ENCODE measurements at places on chromosomes 7 and 10.

- DNase-seq, result no peak
These were observed 361.1 kb downstream of the GLRX3 start for GRCh38 chr10:130497056-130498010.

GRCh38 chr10:132362151-132362611 is 30.2 kb downstream of the LRRC27 start:
- DNase-seq, result no peak

DNA sequence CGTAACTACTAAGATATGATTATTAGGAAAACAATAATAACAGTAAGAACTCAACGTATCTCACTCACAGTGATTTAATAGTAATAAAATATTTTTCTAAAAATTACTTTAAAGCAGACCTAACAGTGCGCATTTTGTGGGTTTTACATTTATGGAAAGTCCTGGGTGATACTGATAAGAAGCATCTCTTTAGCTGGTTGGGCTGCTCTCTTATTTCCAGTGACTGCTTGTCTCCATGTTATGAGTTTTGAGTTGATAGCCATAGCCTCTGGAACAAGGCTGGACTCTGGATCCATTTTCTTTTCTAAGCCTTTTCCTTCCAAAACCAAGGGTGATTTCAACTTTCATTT is 29.5 kb upstream of the INHBA start:
- DNase-seq, result no peak

DNA sequence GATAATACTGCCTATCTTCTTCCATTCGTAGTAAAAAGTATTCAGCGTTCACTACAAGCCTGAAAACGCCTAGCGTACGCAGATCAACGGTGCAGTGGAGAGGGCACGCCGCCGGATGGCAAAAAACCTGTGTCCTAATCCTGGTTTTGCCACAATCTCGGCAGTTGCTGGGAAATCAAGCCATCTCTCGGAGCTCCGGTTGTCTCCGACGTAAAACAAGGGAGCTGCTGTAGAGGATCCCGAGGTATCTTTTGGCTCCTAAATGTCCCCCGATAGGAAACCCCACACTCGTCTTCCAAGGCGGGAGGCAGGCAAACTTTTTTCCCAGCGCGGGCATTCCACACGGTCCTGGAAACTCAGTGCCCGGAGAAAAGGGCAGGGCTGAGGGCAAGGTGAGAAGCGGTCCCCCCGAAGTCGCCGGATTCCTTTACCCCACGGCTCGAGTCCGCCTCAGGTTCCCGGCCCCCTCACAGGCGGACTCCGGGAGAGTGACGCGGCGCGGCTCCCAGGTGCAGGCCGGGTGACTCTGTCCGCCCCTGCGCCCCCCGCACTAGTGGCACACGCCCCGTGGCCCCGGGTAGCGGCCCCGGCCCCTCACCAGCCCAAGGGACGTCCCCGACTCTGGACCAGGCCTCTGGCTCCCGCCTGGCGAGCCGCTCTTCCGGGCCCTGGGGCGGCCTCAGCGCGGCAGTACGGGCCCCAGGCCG is 649 bp downstream of the IDE start:
- DNase-seq, result peak; percentile 64

- no peak for DNase-seq
These were observed 329.5 kb downstream of the SEMA3D start for GRCh38 chr7:84857336-84857735.

GRCh38 chr7:149669121-149669818 is 104.1 kb downstream of the ZNF467 start:
- no peak for DNase-seq

DNA sequence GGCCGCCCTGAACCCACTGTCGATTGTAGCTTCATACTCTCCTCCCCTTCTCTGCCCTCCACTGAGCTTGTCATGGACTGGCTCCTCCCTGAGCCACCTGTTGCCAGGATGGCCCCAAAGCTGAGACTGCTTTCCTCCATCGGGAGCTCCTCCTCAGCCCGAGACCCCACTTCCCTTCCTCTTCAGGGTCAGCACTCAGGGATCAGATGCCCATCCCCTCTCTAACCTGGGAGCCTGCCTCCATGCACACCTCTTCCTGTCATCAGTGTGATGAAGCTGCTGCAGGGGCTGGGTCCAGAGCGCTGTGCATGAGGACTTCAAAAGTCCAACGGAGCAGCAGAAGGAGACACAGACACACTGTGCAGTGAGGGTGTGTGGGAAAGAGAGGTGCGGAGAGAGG is 201.1 kb downstream of the WDR37 start:
- DNase-seq, result no peak

DNA sequence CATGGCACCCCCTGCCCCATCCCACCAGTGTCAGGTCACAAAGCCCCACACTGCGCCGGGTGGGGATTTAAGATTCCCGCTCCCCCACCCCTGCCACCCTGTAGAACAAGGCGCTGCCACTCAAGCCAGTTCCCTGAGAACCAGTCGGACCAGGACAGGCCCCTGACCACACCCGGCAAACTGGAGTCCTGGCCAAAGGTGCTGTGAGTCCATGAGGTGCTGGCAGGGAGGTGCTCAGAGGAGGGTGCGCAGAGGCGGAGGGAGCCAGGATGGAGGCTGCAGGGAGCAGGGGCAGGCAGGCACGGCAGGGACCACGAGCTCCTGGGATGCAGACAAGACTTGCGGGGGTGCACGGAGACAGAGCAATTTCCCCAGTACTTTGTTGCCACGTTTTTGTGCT is 19.7 kb upstream of the GDI2 start:
- DNase-seq, result no peak

- DNase-seq, result no peak
These were observed 87.9 kb upstream of the KLF14 start for GRCh38 chr7:130821864-130822263.

DNA sequence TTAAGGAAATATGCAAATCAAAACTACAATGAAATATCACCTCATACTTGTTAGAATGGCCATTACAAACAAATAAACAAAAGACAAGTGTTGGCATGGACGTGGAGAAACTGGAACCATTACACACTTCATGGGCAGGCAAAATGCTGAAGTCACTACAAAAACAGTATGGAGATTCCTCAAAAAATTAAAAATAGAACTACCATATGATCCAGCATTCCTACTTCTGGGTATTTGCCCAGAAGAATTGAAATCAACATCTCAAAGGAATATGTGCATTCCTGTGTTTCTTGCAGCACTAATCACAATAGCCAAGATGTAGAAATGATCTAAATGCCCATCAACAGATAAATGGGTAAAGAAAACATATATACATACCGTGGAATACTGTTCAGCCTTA is 83.6 kb downstream of the NRCAM start:
- no peak for DNase-seq

DNA sequence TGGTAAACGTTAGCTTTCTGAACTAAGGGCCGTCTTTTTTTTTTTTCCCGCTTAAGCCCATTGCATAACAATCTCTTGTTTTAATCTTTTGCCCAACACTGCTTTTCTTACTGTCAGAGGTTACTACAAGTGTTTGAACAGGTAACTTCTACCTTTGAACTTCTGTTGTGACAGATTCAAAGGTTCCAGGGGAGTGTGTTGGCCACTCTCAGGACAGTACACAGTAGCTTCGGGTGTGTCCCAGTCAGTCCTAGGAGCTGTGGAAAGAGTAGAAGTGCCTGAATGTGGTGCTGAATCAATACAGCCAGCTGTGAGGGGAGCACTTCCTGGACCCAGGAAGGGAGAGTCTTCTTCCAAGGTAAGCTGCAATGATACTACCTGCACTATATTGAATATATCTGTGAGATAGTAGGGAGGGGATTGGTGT is at the start of gene ACSL5:
TSS of gene ACSL5 (plus strand) at position 205 of the 427 bp plus-strand sequence. CDS start 20,831 bp downstream, outside the sequence.
- no peak for DNase-seq

- no peak for DNase-seq
These were observed 634.2 kb upstream of the AUTS2 start for GRCh38 chr7:68964060-68964459.

GRCh38 chr7:22469371-22470143 is 30.4 kb downstream of the STEAP1B start:
- DNase-seq, result no peak

DNA sequence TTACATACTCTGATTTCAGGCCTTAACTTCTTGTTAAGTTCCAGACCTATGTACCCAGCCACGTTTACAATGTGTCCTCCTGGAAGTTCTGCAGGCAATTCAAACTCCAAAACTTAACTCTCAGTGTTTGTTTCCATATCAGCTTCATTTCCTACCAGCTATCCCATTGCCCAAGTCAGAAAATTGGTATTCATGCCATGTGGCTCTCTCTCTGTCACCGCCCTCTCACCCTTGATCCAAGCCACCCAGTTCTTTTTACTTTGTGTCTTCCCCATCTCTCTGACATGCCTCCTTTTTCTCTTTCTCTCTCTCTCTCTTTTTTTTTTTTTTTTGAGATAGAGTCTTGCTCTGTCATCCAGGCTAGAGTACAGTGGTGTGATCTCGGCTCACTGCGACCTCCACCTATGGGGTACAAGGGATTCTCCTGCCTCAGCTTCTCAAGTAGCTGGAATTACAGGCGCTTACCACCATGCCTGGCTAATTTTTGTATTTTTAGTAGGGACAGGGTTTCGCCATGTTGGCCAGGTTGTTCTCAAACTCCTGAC is 33.9 kb downstream of the ARL4A start:
- no peak for DNase-seq

GRCh38 chr7:78770422-78771410 is 682.8 kb downstream of the MAGI2 start:
- DNase-seq, result peak; percentile 47

DNA sequence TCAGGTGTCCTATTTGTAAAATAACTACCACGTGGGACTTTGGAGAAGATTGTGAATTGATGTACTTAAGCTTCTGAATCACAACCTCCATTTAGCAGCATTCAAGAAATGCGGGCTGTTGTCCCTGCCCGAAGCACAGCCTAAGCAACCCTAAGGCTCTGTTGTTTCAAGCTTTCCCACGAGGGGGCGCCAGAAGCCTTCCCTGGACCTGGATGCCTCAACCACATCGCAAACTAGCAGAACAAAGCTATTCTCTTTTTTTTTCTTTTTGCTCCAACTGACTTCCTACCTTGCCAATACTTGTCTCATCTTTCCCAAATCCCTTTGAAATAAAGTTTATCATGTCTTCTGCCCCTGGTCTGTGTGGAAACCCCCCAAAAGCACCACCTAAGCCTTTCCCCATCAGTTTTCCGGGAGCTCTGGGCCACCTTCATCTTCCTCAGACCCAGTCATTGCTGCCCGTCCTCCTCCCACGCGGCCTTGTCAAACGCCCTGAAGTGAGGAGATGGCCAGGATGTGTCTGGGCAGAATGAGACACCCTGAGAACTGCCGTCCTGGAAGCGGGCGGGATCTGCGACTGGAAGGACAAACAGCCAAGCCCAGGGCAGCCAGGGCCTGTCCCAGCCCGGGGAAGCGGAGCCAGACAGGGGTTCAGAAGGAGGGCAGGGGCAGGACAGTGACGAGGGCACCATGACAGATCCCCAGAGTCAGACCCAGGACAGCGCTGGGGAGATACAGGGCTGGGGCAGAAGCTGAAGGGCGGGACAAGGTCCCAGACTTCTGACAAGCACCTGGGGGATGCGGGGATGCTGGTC is 112.7 kb downstream of the SLIT1 start:
- peak; percentile 87 for DNase-seq

DNA sequence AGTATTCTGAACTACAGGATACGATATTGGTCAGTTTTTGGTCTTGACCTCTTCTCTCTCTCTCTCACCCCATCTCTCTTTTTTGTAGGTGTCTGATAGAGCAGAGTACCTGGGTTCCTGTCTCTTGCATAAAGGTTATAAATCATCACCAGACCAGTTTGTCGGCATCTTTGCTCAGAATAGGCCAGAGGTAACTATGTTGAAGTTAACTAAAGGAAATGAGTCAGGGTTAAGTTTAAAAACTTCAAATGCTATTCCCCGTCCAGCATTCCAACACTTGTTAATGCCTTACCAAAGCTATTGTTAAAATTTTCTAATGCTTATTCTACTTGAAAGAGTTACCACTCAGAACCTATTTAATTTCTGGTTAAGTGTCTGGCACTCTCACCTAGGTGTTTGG is 30.7 kb downstream of the ACSL5 start:
- DNase-seq, result no peak

GRCh38 chr10:79298403-79299244 is 48.6 kb upstream of the PPIF start:
- no peak for DNase-seq

DNA sequence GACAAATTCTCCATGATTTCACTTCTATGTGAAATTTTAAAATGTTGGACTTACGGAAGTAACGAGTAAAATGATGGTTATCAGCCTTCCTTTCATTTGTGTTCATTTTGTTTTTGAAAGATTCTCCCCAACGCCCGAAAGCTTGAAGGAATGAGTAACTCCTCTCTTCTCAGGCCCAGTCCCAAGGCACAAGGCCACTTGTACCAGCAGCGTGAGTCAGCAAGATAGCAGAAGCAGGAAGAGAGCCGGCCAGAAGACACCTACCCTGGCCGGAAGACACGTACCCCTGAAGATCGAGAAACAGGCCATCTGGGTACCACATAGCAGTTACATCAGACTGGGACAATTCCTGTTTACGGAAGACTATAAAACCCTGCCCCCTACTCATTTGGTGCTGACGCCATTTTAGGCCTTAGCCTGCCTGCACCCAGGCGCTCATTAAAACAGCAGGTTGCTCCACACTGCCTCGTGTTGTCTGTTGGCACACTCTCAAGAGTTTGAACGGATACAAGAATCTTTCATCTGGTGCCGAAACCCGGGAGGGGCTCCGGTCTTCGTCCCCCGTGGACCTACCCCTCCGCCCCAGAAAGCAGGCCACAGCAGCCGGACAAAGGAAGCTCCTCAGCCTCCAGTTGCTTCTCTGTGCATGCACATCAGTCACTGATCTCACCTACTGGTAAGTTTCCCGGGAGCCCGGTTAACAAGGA is 60.4 kb downstream of the LRRC17 start:
- DNase-seq, result no peak

- DNase-seq, result no peak
These were observed 463.2 kb downstream of the GALNT17 start for GRCh38 chr7:71595176-71595575.

DNA sequence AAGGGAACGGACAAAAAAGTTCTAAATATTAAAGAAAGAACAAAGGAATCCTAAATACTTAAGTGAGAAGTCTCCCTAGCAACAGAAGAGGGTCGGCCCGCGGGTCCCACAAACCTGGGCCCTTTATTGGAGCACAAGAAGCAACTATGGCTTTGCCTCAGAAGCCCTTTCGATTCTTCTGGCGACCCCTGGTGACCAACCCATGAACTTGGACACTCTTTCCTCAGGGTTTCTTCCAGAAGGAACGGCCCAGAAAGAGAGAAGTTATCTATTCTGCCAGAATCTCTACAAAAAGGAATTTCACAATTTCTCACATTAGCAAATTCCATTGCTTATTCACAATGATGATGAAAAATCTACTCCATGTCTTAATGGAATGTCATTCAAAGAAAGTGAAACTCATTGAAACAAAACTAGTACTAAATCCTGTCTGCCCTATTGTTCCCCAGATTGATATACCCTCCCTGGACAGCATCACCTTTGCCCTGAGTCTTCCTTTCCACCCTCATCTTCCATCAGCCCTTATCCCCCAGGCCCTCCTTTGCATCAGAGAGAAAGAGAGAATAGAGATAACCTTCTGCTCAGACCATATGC is 43.7 kb downstream of the CPVL start:
- peak; percentile 67 for DNase-seq

Data from SK-N-SH (cell line).